ENCODE measurements at places on chromosomes 6 and 20.

DNA sequence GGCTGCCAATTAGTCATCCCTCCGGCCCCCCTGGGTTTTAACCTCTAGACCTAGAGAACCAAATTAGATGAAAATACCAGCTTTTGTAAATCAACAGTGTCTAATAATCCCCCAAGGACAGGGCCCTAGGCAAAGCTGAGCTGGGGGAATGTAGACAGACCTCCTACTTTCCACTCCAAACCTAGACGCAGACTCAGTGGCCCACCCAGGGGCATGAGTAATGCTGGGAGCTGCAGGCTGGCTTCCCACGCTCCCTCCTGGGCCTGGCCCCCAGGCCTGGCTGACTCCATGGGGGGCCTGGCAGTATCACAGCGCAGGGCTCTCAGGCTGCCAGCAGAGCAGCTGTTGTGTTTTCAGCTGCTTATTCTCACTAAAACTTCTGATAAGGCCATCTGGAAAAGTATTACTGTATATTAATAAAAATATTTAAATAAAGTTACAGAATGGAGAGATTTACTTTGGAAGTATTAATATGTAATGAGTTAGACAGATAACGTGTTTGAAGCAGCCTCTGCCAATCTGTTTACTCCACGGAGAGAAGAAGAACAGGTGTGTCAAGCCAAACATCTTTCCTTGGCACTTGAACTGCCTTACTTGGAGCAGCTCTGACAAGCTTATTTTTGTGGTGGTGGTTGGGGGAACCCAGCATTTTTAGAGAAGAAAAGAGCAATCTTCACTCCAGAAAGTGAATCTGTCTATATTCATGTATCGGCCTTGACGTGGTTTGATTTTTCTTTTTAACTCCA, 144.0 kb upstream of the AGPAT4 start:
- DNase-seq: no peak

DNA sequence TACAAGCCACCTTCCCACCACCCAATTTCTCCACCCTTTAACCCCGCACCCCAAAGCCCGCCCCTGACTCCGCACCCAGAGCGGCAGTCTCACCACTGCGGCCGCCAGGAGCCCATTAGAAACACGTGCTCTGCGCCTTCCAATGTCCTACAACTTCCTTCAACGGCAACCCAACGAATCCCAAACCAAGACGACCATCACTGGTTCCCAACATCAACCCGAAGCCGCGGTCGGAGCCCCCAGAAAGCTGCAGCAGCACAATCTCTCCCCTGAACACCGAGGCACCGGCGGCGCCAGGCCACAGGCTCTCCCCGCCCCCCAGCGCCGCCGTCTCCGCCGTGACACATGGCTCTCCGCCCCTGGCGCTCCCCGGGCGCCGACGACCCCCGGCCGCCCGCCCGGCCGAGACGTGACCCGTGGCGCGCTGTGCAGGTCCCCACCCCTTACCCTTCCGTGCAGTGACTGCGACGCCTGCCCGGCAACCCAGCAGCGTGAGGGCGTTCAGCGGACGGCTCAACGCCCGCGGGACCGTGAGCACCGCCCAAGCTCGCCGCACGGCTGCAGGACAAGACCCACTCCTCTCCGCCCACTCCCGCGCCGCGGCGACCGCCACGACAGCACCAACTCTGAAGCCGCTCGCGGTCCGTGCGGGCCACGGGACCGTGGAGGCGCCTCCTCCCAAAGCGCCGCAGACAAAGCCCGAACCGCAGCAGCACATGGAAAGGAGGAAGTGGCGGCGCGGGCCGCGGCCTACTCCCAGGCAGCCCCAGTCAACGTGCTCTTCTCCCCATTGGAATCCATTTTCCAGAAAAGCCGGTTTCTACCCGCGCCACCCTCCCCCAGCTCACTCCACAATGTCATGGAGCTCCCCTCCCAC, 551 bp downstream of the SYNCRIP start:
- DNase-seq: peak; percentile 69

- no peak for DNase-seq
Measured at GRCh38 chr20:10453241-10453640, 18.1 kb downstream of the SLX4IP start.

- no peak for DNase-seq
Measured at GRCh38 chr6:19655744-19656143, 181.4 kb upstream of the ID4 start.

- no peak for DNase-seq
Measured at GRCh38 chr6:165850434-165851019, 187.5 kb upstream of the PDE10A start.

DNA sequence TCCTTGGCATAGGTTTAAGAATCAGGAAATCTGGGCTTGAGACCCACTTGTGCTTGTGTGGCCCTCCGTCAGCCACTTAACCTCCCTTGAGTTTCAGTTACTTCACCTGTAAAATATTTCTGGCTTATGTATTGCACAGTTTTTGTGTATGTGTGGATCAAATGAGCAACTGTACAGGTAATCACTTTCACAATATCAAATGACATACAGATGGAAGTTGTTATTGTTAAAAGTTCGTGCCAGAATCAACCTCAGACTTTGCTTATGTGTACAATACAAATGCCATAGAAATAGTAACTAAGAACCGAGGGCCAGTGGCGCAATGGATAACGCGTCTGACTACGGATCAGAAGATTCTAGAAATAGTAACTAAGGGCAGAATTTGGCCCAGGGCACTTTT, 65.6 kb upstream of the KIF13A start:
- no peak for DNase-seq

DNA sequence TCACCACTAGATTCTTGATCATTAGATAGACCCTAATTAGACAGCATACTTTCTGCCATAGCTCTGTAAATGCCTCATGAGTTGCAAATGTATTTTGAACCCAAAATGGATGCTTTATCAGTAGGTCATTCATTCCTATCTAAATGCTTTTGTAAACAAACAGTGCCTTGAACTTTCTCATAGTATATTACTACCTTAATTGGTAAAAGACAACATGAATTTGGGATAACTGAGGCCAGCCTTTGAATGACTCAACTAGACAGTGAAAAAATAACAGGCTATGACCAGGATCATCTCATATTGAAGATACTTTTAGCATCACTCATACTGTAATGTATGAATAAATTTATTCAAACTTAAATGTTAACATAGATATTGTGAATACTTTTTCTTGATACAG, 37.0 kb upstream of the PRL start:
- no peak for DNase-seq

DNA sequence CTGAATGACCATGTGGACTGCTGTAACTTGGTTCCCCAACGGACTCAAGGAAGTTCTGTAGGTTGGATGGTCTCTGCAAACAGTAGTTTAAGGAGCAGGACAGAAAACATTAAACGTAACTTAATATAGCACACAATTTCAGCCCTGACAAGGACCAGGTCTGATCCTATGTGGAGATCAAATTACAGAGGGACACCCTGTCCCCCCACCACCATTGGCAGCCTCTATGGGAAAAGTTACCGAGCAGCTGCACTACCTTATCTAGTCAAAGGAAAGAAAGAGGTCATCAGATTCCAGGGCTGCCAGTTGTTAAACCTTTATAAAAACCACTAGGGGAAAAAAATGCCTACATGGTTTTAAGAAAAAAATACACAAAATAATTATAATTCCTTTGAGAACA, 191.5 kb upstream of the RSPO3 start:
- no peak for DNase-seq

- DNase-seq: no peak
Measured at GRCh38 chr6:16064671-16065072, 64.2 kb upstream of the MYLIP start.

GRCh38 chr6:144659202-144660182, 374.4 kb downstream of the UTRN start:
- no peak for DNase-seq

- DNase-seq: no peak
Measured at GRCh38 chr20:63255931-63256704, 1.9 kb upstream of the NKAIN4 start.

DNA sequence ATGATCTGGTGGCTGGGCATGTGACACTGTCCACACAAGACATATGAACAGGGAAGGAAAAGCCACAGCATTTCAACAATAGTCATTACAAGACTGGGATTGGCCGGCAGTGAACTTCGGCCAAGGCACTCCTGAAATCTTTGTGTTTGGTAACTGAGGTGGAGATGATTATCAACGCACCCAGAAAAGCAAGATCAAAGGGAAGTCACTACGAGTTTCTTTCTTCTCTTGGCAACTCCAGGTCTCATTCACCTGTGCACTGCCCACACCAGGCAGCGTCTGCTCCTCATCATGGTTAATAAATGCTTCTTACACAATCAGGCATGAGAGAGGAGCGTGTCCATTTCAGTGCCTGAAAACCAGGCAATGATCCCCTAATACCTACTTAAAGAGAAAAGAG, 20.5 kb upstream of the FOXC1 start:
- no peak for DNase-seq

- DNase-seq: no peak
Measured at GRCh38 chr6:818196-818595, 125.3 kb upstream of the EXOC2 start.

GRCh38 chr20:58618351-58619076, 32.6 kb upstream of the STX16 start:
- no peak for DNase-seq

- DNase-seq: no peak
Measured at GRCh38 chr20:23320317-23320716, 30.3 kb upstream of the NXT1 start.

- DNase-seq: no peak
Measured at GRCh38 chr6:56204134-56204533, 43.2 kb downstream of the COL21A1 start.

- DNase-seq: no peak
Measured at GRCh38 chr6:85865420-85866369, 223.0 kb upstream of the SYNCRIP start.

GRCh38 chr20:4162766-4163165, 147.4 kb upstream of the RNF24 start:
- DNase-seq: no peak

- no peak for DNase-seq
Measured at GRCh38 chr6:18178960-18179615, 23.9 kb downstream of the KDM1B start.

- no peak for DNase-seq
Measured at GRCh38 chr20:40641202-40641601, 47.8 kb downstream of the MAFB start.

- DNase-seq: no peak
Measured at GRCh38 chr6:165717732-165718465, 54.9 kb upstream of the PDE10A start.

- no peak for DNase-seq
Measured at GRCh38 chr20:24134930-24135329, 146.4 kb upstream of the GGTLC1 start.

- DNase-seq: no peak
Measured at GRCh38 chr6:154984146-154984545, 11.0 kb upstream of the TIAM2 start.

- DNase-seq: no peak
Measured at GRCh38 chr6:161273274-161273751, 548 bp downstream of the AGPAT4 start.

DNA sequence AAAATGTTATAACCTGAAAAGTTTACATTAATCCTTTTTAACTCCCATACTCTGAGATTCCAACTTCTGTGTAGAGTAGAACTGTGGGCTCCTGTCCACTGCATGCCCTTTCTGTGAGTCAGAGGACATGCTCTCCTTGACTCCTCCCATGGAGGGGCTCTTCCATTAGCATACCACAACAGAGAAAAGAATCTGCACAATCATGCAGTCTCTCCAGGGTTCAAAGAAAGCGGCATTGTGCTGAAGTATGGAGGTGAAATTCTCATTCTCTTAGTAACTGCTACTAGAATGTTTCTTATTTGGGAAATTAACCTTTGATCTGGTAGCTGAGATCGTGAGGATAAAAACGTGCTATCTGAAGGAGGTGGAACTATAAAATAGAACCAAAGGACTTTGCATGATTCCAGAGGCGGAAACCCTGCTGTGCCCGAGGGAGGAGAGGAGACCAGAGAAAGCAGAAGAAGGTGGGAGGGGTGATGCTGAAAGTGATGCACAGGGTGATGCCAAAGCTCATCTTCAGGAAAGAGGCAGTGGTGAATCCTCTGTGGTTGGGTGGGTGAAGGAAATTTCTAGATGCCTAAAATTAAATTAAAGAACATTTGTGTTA, 202.2 kb upstream of the PCSK2 start:
- no peak for DNase-seq

DNA sequence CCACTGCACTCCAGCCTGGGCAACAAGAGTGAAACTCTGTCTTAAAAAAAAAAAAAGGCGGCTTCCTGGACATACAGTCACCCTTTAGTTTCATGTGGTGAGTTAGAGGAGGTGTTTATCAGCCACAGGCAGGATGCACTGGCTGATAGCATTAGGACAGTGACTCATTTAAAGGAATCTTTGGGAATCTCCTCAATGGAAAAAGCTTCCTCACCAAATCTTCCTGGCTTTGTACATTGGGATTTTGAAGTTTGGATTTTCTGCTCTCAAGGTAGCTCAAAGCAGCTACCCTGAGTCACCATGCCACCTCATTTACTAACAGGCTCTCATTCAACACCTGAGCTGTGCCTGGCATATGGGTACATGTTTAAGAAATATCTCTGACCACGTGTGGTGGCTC, 20.2 kb downstream of the PRPH2 start:
- no peak for DNase-seq

- DNase-seq: no peak
Measured at GRCh38 chr6:78390066-78390465, 477.3 kb upstream of the IRAK1BP1 start.

DNA sequence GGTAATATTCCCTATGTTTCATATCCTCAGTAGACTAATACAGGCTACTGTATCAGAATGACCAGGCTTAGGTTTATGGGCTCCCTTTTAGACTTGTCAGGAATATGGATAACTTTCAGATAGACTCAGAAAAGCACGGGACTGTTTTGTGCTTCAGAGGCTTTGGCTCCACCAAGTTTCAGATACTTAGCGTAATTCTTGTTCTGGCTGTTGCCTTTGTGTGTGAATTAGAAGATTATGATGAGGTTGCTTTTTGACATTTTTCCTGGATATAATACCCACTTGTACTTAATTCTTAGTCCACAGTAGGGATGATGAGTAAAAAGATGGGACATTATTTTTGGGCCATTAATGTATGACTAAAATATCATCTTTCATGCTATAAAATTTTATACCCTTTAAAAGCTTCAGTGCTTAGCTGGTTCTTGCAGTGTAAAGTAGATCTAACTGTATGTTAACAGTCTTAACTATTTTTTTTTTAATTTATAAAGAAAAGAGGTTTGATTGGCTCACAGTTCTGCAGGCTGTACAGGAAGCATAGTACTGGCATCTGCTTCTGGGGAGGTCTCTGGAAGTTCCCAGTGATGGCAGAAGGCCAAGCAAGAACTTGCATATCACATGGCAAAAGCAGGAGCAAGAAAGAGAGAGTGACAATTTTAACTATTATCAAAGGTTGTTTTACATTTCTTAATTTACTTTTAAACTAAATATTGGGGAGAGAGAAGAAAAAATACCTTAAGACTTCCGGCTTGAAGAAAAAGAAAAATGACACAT, 120.7 kb downstream of the ZFAND3 start:
- no peak for DNase-seq

Data from RWPE2 (cell line).